Adipose tissue (tissue), 3 donors: ENCODE measurements at places on chromosomes 13 and 19. TPM values are rescaled to one million over a fixed set of nuclear protein-coding genes. Genes with fewer than 3 reads are reported as not detected.

The PGLYRP2 gene
- not detected for polyA plus RNA-seq

The C19orf73 gene
- 1.5 TPM for polyA plus RNA-seq

The C1QTNF9B gene
- polyA plus RNA-seq = 0.94 TPM

The STAP2 gene
- polyA plus RNA-seq = 6.4 TPM

The SHANK1 gene
- polyA plus RNA-seq = 0.02 TPM

The ZNF77 gene
- polyA plus RNA-seq = 1.7 TPM

The CD37 gene
- 18.1 TPM for polyA plus RNA-seq

The KLK4 gene
- polyA plus RNA-seq = not detected

The ZNF155 gene
- 2.3 TPM for polyA plus RNA-seq

The ZIK1 gene
- 1.3 TPM for polyA plus RNA-seq
